ENCODE measurements at places on chromosomes 7 and 10.

DNA sequence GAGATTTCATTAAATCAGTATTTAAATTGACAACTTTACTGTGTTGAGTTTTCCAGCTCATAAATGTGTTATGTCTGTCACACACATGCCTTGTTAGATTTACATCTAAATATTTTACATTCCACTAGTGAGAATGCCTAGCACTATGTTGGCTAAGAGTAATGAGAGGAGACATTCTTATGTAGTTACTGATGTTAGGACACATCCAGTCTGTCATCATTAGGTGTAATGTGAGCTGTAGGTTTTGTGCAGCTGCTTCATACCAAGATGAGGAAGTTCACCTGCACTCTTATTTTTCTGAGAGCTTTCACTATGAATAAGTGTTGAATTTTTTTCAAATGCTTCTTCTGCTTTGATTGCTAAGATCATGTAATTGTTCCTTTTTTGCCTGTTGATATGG is 218.0 kb upstream of the IGFBP3 start:
- DNase-seq = no peak

DNA sequence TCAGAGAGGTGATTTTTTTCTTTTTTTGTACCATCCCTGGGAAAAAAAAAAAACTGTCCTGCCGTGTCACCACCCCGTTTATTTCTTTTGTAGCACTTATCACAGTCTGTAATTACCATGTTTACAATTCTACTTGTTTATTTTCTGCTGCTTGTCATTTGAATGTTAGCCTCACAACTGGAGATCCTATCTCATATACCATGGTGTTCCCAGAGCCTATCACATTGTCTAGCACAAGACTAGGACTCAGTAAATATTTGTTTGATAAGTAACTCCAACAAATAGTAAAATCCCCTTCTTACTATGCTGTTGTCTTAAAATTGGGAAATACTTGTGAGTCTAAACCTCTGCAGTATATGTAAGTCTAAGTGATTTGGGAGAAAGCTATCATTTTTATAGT is 36.0 kb downstream of the MKLN1 start:
- DNase-seq = no peak

GRCh38 chr7:148987751-148988512 is 40.4 kb downstream of the PDIA4 start:
- peak; percentile 43 for DNase-seq

DNA sequence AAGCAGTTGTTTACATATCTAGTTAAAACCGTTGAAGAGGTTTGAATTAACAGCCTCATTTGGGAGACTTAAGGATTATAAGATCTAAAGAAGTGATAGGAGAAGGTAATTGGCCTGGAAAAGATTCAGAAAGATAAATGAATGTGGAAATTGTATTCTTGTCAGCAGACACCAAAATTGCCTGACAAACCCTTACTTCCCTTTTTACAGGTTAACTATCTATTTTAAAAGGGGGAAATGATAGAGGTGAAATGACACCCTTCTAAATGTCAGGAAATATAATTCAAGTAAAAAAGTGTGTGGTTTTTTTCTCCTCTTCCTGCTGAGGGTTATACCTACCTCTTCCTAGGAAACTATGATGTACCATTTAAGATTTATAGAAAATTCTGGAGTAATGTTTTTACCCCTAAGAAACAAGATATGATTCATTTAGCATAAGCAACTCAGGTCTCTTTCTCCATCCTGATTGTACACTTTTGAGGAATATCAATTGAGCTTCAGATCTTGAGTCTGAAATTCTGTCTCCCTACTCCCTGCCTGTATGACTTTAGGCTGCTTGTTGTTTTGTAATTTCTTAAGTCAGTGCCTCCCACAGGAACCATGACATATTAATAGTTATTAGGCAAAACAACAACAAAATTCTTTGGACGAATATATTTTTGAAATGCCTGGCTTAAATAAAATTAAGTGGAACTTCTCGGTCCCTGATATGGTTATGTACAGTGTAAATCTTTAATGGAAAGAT is 250.4 kb downstream of the RNLS start:
- DNase-seq = no peak

DNA sequence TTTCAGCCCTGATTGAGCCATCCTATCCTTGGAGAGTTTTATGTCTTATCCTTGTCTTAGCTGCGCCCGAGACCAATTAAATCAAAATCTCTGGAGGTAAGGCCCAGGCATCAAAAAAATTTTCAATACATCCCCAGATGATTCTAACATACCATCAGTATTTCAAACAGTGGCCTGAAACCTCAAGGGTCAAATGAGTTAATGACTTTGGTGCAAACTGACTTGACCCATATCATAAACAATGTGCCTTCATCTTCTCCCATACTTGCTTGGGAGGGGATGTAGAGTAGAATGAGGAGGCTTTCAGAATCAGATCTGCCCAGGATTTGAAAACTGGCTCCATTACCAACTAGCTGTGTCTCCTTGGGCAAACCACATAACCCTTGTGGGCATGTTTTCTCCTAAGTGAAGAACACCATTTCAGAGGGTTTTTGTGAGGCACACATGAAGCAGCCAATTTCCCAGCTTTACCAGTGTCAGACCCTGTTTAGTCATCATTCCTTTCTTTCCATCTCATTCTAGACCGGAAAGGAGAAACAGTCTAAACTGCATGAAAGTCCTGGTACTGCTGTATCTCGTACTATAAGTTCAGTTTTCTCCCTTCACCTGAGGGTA is 35.7 kb upstream of the ATXN7L1 start:
- DNase-seq = no peak

- no peak for DNase-seq
Observed at GRCh38 chr7:66110856-66111255, 3.8 kb upstream of the CRCP start.

GRCh38 chr7:82507976-82508677 is 64.5 kb upstream of the CACNA2D1 start:
- no peak for DNase-seq

DNA sequence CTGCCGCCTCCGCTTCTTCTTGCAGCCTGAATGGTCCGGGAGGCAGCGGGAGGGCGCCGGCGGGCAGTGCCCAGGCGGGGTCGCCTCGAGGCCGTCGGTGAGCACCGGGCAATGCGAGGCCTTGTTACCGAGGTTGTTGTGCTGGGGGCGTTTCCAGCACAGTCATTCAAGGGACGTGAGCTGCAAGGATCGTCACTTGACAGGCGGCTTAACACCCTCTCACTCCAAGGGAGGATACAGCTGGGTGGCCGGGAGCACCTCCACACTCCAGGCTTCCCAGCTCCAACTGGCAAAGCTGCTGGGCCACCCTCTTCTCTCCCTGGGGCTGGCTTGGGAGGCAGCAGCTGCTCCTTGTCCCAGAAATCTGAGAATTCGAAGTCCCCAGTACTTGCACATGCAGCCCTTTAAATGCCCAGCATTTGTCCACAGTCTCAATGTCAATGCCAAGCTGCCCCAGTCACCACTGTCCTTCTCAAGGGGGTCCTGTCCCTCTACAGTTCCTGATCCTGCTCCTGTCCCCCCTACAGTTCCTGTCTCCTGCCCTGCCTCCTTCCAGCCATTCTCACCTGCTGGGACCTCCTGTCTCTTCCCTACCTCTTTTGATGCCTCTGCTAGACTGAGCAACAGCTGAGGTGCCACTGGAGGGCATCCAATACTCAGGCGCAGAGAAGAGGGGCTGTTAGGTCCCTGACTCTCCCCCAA is 4.4 kb upstream of the HOXA11 start:
- no peak for DNase-seq

DNA sequence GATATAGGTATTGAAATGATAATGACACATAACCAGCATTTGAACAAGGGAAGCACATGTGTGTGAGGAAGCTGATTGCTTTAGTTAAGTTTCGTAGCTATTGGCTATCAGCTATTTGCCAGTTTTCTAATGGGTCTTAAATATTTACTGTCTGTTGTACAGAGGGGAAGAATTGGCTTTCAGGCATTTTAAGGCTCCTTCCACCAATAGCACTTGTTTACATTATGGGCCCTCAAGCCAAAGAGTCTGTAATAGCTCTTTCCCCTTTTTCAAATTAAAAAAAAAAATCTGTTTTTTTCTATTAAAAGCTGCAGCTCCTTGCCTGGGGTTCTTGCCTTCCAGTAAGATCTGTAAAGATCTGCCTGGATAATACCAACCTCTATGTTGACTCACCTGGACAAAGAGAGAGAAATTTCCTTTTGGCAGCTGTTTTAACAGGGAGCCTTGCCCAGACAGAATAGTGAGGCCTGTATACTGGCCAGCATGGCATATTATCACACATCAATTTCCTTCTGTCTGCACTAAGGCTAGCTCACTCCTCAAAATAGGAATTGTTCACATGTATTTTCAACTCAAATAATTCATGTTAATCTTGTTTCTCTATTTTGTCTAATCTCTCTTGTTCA is 104.7 kb upstream of the LRGUK start:
- DNase-seq = no peak

DNA sequence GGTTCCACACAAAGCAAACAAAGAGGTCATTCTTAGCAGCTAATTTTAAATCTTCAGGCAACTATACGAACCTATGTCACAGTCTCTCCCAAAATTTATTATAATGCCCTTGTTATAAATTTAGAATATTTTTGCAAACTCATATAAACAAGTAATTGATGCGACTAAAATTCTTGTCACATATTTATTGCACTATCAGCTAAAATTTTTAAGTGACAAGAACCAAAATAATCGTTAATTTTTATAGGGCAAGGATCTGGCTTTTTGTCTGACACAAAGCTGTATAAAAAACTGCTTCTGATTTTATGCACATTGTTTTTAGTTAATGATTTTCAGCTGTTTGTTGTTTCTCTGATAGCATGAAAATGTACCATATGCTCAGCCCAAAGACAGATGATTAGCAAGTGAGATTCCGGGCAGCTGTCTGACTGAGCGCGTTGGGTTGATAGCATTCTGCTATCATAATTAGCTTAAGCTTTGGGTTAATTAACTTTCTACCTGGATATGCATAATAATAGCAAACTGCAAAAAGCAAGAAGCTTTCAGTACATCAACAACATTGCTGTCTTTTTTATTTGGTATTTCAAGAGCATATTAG is 136.0 kb downstream of the MGMT start:
- no peak for DNase-seq

DNA sequence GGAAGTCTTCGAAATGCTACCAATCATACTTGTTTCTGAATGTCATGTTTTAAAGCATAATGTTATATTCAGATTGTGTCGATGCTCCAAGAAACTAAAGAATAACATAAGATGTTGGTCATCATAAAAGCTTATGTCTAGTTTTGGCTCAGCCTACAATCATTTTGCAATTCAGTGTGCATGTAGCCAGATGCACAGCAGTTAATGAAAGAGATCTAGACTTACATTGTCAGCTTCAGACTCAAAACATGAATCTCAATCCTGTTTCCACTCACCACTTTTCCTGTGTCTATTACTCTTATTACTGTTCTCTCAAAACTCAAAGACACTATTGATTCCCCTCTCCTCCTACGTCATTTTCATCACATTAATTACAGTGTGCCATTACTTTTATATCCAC is 21.4 kb downstream of the TMEM196 start:
- DNase-seq = no peak

GRCh38 chr7:2880874-2881533 is 36.9 kb upstream of the GNA12 start:
- DNase-seq = no peak

- no peak for DNase-seq
Observed at GRCh38 chr7:35495377-35495776, 199.6 kb downstream of the HERPUD2 start.

DNA sequence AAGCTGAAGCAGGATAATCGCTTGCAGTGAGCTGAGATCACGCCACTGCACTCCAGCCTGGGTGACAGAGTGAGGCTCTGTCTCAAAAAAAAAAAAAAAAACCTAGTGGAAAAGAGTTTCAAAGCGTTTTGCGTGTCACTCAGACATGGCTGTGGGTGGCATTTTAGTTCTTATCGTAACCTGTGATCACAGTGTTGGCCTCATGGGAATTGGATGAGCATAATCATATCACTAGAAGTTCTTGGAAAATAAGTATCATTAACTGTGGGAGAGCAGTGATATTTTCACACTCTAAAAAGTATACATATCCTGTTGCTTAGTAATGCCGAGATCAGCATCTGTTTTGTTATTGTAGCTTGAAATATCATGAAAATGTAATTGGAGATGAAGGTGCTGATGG is 92.6 kb downstream of the CREM start:
- DNase-seq = no peak

DNA sequence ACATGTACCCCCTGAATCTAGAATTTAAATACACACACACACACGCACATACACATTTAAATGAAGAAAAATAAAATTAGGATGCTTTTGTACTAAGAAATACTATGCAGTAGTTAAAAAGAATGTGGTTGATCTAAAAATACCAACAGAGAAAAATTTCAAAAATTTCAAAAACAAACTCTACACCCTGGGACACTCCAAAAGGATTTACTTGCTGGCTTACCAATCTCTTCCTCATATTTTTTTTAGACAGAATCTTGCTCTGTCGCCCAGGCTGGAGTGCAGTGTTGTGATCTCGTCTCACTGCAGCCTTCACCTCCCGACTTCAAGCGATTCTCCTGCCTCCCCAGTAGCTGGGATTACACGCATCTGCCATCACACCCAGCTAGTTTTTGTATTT is 80.9 kb downstream of the HIP1 start:
- DNase-seq = no peak

DNA sequence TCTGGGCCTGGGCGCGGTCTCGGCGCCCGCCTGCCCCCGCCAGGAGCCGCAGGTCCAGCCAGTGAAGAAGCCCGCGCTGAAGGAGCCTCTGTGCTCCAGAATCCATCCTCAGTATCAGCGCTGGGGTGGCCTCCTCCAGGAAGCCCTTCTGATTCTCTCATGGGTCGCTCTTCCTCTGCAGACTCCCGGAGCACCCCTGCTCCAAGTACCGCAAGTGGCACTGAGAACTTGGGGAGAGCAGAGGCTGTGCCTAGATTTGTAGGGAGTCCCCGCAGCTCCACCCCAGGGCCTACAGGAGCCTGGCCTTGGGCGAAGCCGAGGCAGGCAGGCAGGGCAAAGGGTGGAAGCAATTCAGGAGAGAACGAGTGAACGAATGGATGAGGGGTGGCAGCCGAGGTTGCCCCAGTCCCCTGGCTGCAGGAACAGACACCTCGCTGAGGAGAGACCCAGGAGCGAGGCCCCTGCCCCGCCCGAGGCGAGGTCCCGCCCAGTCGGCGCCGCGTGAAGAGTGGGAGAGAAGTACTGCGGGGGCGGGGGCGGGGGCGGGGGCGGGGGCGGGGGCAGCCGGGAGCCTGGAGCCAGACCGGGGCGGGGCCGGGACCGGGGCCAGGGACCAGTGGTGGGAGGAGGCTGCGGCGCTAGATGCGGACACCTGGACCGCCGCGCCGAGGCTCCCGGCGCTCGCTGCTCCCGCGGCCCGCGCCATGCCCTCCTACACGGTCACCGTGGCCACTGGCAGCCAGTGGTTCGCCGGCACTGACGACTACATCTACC is at the start of gene ALOX5:
TSS of gene ALOX5 (plus strand) at position 641 of the 774 bp plus-strand sequence. CDS start at position 705, 64 bp downstream.
- no peak for DNase-seq

DNA sequence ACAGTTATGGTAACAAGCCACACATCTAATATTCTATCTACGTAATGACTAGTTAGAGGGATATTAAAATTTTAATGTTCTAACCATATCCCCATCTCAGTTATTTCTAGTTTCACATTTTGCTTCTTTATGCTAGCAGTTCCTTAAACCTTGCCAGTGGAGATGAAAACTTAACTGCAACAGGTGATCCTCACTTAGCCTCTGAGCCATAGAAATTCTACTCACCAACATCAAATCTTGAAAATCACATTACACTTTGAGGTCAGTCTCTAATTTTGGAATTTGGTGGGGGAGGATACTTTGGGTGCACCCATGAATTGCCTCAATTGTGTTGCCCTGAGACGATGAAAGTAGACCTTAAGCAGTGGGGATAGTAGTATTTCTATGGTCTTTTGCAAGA is 256.4 kb downstream of the GATA3 start:
- DNase-seq = no peak
